ENCODE measurements at places on chromosomes 1 and 21.

DNA sequence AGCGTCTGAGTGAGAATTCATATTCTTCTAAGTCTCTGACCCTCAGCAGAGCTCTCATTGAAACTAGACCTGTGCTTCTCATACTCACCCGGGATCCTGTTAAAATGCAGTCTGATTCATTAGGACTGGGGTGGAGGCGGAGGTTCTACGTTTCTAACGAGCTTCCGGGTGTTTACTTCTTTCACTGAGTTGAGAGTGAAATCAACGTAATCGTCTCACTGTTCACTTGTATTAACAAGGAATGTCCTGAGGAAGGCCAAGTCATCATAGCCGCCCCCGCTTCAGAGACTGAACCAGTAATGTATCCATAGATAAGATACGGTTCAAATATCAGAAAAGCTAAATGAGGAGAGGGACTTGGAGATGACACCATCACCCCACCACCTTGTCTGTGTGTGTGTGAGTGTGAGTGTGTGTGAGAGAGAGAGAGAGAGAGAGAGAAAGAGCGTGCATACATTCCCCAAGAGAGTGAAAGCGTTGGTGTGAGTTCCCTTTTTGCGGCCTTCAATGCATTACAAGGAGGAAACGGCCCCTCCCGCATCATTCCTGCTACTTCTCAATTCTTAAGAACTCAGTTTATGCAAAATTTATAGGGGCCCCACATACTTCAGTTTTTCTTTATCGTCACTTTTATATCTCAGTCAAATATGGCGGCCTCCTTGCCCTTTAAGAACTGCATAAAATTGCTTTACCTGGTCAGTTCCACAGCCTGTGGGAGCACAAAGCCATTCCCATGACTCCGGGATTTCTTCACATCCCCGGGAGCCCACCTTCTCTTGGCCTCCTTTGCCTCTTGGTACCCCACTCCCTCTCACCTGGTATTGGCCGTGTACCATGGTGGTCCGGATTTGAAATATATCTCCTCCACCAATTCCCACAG lies 19.8 kb downstream of the KMO start:
- DNase-seq = no peak

DNA sequence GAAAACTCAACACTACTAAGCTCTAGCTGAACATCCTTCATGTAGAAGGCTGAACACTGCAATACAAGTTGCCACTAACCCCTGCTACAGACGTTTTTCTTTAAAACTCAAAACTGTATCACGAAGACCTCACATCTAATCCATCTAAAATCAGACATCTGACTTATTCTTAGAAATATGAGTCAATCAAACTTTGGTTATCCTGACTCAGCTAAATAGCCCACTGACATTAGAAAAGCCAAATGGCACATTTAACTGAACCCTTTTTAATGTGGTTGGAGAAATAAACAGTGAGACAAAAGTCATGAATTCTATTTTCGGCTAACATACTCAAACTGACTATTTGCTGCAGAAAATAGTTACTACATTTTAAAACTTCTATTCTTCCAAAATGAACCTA lies 35.6 kb downstream of the WLS start:
- DNase-seq = no peak

DNA sequence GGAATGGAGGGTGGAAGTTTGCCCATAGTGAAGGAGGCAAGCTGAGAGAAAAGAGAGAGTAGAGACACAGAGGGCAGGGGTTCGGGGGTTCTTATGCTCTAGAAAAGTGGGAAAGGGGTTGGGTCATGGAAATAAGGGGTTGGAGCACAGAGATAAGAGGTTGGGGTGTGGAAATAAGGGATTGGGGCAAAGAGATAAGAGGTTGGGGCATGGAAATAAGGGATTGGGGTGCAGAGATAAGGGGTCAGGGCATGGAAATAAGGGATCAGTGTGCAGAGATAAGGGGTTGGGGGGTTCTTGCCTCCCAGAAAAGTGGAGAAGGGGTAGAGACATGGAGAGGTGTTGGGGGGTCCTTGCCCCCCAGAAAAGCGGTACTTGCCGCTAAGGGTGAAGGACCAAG lies 56.2 kb downstream of the SFPQ start:
- no peak for DNase-seq

DNA sequence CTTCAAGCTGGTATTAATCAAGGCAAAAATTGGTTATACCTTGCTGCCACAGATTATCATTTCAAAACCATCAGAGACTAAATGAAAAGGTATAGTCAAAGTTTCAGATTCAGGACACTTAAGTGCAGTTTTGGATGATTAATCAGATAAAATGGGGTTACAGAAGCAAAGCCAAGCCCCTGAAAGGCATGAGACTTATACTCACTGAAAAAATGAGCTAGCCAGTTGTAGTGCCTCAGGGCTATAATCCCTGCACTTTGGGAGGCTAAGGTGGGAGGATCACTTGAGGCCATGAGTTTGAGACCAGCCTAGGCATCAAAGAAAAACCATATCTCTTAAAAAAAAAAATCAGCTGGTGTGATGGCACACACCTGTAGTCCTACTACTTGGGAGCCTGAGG lies 15.2 kb downstream of the LRRC40 start:
- no peak for DNase-seq

DNA sequence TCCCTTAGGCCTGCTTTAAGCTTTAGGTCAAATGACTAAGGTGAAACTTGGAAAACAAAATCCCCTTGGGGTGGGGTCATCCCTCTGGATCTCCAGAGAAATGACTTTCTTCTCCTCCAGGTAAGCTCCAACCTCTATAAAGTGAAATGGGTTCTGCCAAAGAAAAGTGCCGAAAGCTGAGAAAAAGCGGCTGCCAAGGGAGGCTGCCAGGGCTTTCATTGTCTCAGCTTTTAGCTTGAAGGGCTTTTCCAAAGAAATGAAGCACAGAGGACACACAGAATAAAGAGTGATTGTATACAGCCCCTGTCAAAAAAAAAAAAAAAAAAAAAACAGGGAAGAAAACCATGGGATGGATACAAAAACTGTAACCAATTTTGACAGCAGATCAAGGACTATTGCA lies 126.9 kb downstream of the TGFBR3 start:
- no peak for DNase-seq

GRCh38 chr1:175978476-175978875 lies 228.6 kb downstream of the COP1 start:
- no peak for DNase-seq

DNA sequence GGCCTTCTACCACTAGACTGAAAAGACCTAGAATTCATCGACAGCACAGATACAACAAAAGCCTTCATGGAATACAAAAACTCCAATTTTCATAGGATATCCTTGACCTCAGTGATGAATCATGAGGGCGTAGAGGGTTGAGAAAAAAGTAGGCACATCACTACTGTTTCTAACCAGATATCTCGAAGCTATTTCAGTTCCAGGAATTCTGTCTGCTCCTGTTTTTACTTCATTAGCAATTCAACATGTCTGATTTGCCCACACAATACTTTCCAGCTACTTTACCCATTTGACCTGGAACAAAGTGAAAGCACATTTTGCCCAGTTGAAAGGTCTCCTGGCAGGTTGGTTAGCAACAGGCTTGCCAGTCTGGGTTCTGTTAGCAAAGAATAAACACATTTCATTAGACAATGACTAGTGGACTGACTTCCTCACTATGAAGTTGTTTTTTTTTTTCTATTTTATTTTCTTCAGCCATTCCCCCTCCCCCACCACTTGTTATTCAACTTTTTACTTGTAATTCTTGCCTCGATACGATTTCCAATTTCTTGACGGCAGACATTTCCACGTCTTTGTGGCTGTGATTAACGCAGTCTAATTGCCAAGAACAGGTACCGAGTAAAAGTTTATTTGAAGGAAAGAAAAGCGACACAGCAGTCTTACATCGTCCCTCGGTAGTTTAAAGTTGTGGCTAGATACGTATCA lies 4.0 kb upstream of the ZBTB18 start:
- DNase-seq = no peak

GRCh38 chr1:207805841-207806421 lies 54.1 kb downstream of the CD46 start:
- DNase-seq = no peak

DNA sequence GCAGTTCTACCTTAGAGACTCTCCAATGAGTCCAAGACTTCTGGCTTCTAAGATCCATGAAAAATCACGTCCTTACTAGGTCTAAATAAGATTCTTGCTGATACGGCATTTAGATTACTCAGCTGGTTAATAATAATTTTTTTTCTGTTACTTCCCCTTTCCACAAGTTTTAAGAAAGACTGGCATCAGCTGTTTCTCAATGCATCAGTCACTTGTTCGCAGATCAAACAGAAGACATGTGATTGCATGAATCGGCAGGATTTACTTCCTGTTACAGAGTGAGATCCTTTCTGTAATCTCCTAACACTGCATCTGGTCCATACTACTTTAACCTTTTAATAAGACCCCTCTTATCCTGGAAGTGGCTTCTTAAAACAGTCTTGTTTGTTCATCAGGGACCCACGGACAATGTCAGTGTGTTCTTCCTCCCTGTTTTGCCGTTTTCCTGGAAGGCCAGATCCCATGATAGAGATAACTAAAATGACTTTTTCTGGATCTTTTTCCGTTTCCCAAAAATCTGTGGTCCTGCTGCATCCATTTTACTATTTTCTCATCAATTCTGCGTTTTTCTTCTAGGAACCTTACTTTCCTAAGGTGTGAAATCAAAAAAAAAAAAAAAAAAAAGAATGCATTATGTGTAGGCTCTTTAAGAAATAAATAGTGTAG lies 6.1 kb downstream of the NPL start:
- DNase-seq = no peak

- DNase-seq = no peak
Observed at GRCh38 chr1:8342325-8342724, 24.4 kb downstream of the SLC45A1 start.

DNA sequence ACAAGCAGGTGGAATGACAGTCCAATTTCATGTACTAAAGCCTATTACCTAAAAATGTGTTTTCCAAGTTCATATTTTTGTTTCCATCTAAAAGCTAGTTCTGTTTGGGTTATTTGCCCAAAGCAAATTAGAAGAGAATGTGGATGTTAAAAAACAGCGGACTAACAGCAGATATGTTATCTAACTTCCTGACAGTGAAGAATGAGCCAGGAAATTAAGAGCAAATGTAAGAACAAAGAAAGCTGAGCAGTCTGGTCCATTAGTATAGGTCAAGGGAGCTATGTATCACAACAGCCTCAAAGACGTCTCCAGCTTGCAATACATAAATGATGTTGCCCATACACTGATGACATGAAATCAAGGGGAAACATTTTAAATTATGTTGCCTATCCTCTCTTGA lies 145.5 kb upstream of the PLD5 start:
- no peak for DNase-seq

DNA sequence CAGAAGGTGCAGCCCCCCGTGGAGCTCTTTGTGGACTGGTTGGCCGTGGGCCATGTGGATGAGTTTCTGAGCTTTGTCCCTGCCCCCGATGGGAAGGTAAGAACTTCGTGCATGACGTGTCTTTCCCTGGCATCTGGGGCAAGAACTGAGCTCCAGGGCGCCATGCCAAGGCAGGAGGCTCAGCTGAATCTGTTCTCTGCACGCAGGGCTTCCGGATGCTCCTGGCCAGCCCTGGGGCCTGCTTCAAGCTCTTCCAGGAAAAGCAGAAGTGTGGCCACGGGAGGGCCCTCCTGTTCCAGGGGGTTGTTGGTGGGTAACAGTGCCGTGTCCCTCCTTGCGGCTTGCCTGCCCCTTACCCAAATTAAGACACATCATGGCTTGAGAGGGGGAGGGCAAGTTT lies 27.7 kb downstream of the PADI3 start:
- DNase-seq = no peak

GRCh38 chr1:94926915-94927404 lies at the start of gene CNN3:
CNN3 (minus strand) TSS chr1:94927110; CDS start chr1:94926894, 216 bp downstream.
- peak; percentile 89 for DNase-seq

GRCh38 chr1:14300991-14301703 lies 297.3 kb upstream of the KAZN start:
- no peak for DNase-seq

GRCh38 chr21:16537501-16537900 lies 807.7 kb downstream of the USP25 start:
- DNase-seq = no peak

- DNase-seq = peak; percentile 77
Observed at GRCh38 chr1:53681977-53682685, 56.8 kb downstream of the GLIS1 start.

GRCh38 chr1:235124111-235124510 lies 4.5 kb downstream of the TOMM20 start:
- no peak for DNase-seq

- peak; percentile 51 for DNase-seq
Observed at GRCh38 chr21:43740497-43741156, 21.7 kb downstream of the PDXK start.

GRCh38 chr1:50419192-50419906 lies 3.9 kb downstream of the DMRTA2 start:
- no peak for DNase-seq

DNA sequence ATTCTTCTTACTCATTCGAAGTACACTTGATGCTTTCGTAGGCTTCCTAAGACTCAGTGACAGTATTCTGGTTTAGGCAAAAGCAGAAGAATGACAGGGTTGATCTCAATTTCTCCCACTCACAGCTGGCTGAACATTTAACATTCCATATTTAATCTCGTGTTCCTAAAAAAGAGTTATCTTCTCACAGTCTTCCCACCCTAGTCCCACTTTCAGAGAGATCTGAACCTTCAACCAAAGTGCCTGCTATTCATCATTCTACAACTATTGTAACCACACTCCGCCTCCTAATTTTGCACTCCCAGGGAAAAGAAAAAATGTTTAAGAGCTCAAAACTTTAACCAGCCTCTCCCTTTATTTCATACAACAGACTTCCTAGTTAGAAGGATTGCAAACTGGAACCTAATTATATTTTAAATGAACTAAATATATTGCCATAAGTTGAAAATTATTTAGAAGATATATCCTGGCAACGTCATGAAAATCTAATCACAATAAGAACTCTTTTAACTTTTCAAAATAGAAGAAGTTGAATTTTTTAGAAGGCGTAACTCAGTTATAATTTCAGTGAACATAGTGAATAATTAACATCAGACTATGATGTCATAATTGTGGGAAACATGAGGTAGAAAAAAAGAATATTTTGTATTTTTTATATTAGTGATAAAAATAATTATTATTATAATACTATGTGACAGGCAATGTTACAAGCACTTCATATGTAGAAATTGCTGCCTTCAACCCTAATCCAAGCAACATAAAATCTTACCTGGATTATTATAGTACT lies 540.9 kb upstream of the ADGRL2 start:
- no peak for DNase-seq

GRCh38 chr21:41560661-41561158 lies 52.8 kb upstream of the TMPRSS2 start:
- DNase-seq = no peak

DNA sequence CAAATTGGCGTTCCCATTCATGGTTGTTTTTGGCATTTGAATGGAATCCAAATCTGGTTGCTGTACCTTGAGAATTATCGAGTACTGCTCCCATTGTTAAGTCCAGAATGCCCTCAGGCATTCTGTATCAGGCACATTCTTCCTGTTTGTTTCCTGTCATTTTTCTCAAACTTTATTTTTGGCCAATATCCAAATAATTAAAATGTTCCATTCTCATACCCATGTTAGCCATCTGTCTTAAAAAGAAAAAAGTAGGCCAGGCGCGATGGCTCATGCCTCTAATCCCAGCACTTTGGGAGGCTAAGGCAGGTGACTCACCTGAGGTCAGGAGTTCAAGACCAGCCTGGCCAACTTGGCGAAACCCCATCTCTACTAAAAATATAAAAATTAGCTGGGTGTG lies 29.3 kb upstream of the SHISA4 start:
- no peak for DNase-seq
